Stimulated activated naive CD8-positive, alpha-beta T cell treated with anti-CD3 and anti-CD28 coated beads, Interleukin-15, Interleukin-2, amounts not matched to agents 100 U/mL and 50 U/mL, for 24 hours (primary cell): ENCODE measurements at places on chromosomes 11 and 22.
A peak's percentile ranks its signal among the peaks of the same experiment; 100 is the strongest.

GRCh38 chr11:73034331-73034730 is 107.8 kb downstream of the FCHSD2 start:
- no peak for DNase-seq

DNA sequence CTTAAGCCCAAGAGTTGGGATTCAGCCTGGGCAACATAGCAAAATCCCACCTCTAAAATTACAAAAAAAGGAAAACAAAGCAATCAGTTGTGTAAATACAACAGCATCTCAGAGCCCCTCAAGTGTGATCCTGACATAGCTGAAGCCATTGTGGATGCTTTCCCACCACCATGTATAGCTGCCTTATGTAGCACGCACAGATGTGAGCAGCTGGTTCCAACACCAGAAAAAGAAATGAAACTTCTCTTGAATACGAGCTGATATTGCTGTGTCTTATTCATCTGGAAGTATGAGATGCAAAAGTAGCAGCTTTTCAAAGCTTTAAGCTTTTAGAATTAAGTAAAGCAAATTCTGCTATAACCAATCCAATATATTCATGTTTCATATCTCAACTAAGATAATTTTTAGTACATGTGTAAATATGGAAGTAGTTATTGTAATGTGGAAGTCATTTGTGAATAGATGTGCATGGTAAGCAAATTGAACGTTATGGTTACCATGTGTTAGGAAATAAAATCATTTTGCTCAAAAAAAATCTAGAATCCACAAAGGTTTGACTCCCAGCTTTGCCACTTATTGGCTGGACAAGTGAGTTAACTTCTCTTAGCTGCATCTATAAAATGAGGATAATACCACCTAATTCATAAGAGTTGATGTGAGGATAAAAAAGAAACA is 63.2 kb downstream of the SGSM3 start:
- no peak for DNase-seq

DNA sequence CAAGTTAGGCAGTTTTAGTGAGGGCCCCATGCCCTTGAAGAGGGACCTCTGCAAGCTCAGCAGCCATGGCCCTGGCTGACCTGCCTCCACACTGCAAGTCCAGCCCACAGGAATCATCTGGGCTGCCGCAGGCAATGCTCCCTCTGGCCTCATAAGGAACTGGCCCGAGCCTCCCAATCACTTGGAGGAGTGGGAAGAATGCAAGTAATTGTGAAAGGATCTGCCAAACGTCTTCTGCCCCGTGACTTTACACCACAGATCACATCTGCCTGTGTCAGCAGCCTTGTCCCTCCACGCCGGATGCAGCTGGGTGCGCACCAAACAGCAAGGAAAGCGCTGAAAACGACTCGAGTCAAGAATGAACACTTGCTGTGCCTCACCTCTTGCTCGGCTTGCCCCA is 23.8 kb downstream of the OPCML start:
- DNase-seq = no peak

DNA sequence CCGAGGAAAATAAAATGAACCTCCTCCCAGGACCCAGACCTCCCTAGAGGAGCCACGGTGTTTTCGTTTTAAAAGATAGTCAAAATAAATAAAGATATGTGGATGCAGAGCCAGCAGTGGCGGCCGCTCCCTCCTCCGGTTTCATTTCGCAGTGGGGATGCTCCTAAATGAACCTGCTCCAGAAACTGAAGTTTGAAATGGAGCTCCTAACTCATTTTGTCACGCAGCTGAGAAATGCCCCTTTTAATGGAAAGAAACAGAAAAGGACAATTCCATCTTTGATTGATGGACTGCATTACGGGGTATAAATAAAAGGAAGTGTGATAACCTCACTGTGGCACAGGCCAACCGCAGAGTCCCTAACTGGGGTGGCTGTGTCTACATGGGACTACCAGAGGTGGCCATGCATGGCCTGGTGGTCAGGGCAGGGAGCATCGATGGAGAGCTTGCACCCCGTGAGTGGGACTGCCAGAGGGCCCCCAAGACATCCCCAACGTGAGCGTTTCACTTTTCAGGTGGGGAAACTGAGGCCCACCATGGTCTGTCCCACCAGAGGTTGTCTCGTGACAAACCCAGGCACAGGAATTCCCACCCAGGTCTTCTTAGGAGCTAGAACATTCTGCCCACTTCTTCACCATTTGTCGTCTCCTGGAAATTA is 426.6 kb downstream of the BRD1 start:
- DNase-seq = no peak

- DNase-seq = no peak
Measured at GRCh38 chr11:2752204-2752770, 52.5 kb upstream of the KCNQ1OT1 start.

DNA sequence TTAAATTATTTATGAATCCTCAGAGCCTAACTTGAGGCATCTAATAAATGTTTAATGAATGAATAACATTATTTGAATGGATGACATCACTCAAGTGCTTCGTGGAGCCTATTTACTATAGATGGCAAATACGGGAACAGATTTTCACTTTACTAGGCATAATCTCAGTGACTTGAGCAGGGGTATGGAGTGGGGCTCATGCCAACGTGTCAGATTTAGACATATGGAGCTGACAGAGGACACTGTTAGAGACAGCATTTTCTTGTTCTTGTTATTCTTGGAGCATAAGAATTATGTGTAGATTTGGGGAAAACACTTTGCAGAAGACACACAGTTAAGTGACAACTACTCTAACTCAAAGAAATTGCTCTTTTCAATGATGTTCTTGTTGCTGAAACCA is 78.5 kb downstream of the RDX start:
- DNase-seq = no peak

- DNase-seq = no peak
Measured at GRCh38 chr11:93484716-93485115, 58.5 kb downstream of the SMCO4 start.

DNA sequence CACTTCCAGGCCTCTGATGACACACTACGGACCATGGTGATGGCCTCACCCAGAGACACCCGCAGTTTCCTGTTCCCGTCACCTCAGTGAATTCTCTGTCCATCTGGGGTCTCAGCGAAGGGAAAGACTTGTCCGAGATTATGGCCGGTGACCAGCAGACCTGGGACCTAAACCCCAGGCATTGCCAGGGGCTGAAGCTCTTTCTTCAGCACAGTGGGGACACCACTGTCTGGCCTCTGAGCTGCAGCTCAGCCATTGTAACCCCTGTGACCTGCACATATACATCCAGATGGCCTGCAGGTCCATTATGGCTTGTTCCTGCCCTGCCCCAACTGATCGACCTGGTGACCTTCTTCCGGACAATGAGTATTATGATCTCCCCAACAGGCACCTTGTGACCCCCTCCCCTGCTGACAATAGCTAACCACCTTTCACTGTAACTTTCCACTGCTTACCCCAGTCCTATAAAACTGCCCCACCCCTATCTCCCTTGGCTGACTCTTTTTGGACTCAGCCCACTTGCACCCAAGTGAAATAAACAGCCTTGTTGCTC is 22.3 kb downstream of the CBX7 start:
- DNase-seq = no peak

- DNase-seq = no peak
Measured at GRCh38 chr11:85977751-85978160, 91.1 kb downstream of the PICALM start.

DNA sequence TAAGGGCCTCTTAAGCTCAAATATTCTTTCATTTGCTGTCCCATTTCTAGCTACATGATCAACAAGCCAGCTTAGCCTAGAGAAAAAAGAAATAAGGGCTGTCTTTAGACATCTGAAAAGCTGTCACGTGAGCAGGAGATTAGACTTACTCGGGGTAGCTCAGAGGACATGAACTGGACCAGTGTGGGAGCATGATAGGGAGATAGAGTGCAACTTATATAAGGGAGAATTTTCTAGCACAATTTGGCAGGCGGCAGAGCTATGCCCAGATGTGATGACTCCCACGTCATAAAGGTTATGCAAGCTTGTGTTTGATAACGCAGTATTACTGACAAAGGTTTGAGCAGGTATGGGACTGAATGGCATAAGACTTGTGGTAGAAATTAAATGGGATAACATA is 28.2 kb upstream of the TPBGL start:
- DNase-seq = no peak

- DNase-seq = peak; percentile 58
Measured at GRCh38 chr11:10454878-10455631, at the start of gene AMPD3. Gene AMPD3, plus strand, starts transcription at chr11:10455264. Its CDS starts 6,256 bp downstream, at chr11:10461520.

DNA sequence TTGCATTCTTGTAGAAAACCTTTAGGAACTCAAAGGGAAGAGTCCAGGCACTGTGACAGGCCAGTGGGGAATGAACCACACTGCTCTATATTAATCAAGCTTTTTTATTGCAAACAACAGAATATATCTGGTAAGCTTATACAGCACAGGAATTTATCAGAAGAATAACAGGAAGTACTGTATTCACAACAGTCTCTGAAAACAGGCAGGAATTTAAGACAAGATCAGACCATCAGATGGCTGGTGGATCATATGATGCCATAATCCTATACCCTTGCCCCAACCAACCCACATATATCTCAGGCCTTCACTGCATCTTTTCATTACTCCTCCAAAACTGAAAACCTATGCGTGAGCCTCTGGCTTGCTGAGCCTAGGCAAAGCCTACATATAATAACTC is 1.0 kb upstream of the HTATIP2 start:
- no peak for DNase-seq

DNA sequence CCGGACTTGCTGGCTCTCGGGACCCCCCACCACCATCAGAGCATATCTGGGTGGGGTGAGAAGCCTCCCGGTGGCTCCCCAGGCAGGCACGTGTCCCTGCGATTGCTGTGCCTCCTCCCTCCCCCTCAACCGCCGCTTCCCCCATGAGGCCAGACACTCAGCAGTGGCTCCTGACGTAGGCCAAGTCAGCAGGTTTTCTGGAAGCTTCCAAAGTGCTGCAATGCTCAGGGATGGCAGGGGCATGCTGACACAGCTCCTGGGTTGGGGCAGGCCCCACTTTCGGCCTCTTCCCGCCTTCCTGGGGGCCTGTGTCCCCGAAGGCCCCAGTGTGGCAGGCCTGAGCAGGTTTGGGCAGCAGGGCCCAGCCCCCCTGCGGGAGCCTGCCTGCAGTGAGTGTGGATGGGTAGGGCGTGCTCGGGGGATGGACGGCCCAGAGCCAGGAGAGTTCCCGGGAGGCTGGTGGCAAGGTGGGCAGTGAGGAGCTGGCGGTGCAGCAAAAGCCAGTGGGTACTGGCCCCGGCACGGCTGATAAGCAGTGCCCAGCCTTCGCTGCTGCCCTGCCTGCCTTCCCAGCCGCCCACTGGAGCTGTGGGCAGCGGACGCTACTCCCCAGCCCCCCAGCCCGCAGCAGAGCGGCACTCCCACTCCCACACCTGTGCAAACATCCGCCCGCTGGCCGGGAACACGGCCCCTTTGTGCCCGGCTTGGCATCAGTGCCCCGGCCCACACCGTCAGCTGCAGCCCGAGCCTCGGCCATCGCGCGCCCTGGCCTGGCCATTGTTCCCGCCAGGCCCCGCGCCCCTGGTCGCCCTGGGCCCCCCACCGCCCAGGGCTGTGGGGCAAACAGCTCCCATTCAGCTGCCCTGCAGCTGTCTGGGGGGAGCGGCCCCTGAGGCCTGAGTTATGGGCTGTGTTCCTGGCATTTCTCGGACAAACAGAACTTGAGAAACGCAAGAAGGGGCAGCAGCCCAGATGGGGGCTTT is 125.0 kb downstream of the KCNQ1OT1 start:
- no peak for DNase-seq

DNA sequence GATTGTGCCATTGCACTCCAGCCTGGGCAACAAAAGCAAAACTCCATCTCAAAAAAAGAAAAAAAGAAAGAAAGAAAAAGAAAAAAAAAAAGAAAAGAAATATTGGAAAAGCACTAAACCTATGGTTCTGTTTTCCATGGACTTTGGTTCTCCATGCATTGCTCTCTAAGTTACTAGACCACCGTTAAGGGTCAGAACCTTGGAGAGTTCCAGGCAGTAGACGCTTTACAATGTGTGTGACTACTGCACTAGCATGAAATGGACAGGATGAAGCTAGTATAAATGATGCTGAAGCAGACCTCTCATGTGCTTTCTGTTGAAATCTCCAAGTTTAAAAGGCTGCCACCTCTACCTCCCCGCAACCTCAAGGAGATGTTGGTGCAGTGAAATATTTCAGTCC is 63.5 kb downstream of the SIK2 start:
- DNase-seq = no peak

DNA sequence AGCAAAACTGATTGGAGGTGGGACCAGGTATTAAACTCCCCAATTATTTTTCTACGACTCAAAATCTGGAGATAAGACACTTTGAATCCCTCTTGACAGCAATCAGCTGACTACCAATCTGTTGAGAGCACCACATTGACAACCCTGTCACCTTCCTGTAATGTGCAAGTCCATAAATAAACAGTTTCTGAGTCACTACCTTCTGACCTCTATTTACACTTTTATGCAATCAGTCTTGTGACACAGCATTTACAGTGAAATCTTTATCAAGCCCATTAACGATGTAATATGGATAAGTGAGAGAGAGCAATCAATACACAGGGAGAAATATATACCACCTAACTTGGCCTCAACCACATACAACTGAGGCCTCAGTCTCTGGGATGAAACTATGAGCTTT is 283.7 kb upstream of the ANO5 start:
- no peak for DNase-seq

GRCh38 chr11:111694851-111695250 is 71.3 kb downstream of the PPP2R1B start:
- DNase-seq = no peak

GRCh38 chr11:100328626-100329340 is 358.3 kb upstream of the ARHGAP42 start:
- no peak for DNase-seq

DNA sequence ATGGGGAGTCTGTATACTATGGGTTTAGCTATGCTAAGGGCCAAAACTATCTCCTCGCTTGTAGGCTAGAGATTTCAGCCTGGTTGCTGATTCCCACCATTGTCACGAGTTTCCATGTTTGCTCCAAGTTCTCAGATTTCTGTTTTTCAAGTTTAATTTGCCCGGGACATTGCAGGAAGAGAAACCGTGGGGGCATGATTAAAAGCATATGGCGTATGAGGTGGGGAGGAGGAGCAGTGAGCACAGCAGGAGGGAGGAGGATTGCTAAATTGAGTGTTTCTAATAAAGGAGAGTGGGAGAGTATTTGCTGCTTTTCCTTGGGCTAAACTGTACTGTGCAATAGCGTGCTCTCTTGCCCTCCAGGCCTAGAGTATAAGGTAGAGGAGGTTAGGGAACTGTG is 558.4 kb downstream of the METTL15 start:
- DNase-seq = no peak

- DNase-seq = no peak
Measured at GRCh38 chr11:117328375-117329010, 839 bp downstream of the CEP164 start.

- no peak for DNase-seq
Measured at GRCh38 chr11:82802710-82803109, 69.0 kb upstream of the FAM181B start.

- DNase-seq = no peak
Measured at GRCh38 chr11:72741429-72741833, 10.8 kb downstream of the ARAP1 start.
